ENCODE measurements at places on chromosomes 4 and X.

- no peak for DNase-seq
Observed at GRCh38 chr4:52019936-52020657, at the start of gene LRRC66. LRRC66 (minus strand) TSS chr4:52020363; CDS start chr4:52017613, 2,750 bp downstream.

DNA sequence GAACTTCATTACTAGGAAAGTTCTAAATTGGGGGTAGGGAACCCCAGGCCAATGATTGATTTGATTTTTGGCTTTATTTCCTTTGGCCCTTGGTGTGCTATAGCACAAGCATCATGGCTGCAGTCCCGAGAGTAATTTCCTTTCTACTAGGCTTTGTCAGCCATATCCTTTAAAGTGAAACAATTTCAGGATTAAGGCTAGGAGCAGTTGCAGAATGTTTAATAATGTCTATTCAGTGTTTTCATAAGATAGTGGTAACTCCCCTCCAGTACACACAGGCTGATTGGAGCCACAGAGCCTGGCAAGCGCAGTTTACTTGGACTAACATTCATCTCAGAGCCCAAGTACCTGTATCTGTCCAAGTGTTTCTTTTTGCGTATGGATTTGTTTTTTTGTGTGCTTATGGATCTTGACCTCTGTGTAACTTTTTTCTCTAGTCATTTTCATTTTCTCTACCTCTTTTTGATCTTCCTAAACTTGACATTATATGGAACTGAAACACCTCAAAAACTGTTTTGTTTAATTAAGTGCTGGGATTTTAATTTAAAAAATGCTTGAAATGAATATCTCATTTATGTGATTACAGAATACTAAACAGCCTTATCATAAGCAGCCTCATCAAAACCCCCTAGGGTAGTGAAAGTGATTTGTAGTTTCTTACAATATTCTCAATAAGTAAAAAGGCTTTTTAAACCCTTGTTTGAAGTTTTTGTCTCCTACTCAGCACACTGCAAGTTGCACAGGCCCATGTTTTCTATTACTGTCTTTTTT, 7.5 kb downstream of the STIM2 start:
- DNase-seq = no peak

GRCh38 chr4:108893468-108893867, 130.6 kb upstream of the ETNPPL start:
- DNase-seq = no peak

DNA sequence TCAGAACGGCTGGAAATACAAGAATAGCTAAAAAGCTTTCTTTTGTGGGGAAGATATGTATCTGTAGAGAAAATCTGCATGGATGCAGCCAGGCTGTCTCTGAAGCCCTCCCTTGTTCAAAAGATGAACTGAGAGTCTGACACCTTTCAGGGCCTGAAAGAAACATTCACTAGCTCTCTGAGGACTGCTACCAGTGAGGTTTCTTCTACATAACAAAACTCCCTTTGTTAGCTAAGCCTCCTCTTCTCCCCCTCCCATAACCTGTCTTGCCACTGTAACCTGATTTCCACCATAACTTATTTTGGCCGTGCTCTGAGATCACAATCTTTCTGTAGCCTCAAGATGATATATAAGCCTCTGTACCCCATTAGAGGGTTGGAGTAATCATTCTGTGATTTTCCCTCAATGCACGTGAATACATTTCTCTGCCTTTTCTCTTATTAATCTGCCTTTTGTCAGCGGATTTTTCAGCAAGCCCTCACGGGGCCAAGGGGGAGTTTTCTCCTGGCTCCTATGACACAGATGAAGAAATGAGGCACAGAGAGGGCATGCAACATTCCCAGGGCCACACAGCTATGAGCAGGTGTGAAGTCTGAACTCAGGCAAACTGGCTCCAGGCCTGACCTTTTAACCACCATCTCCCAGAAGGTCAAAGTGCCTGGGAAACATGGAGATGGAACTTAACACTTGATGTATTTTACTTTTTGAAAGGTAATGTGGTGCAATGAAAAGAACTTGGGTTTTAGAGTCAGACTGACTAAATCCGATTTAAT, 161.6 kb upstream of the PRDX4 start:
- no peak for DNase-seq

- DNase-seq = no peak
Observed at GRCh38 chr4:176583278-176583677, 209.4 kb downstream of the VEGFC start.

- peak; percentile 37 for DNase-seq
Observed at GRCh38 chr4:98341309-98341708, 80.1 kb downstream of the RAP1GDS1 start.

DNA sequence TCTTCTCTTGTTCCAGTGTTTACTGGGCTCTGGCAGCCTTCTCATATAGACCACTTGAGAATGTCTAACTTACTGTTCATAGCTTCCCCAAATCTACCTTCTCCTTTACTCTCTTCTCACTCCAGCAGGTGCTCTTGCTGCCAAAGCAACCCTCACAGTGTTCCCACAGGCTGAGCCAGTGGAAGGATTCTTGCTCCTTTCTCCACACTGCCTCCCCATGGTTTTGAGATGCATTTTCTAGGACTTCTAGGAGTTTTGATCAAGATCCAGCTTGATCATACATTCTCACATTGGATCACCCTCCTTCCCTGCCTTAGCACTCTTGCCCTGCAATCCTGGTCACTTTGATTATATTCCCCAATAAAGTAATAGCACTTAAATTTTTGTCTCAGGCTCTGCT, 230.8 kb downstream of the TMEM47 start:
- no peak for DNase-seq

DNA sequence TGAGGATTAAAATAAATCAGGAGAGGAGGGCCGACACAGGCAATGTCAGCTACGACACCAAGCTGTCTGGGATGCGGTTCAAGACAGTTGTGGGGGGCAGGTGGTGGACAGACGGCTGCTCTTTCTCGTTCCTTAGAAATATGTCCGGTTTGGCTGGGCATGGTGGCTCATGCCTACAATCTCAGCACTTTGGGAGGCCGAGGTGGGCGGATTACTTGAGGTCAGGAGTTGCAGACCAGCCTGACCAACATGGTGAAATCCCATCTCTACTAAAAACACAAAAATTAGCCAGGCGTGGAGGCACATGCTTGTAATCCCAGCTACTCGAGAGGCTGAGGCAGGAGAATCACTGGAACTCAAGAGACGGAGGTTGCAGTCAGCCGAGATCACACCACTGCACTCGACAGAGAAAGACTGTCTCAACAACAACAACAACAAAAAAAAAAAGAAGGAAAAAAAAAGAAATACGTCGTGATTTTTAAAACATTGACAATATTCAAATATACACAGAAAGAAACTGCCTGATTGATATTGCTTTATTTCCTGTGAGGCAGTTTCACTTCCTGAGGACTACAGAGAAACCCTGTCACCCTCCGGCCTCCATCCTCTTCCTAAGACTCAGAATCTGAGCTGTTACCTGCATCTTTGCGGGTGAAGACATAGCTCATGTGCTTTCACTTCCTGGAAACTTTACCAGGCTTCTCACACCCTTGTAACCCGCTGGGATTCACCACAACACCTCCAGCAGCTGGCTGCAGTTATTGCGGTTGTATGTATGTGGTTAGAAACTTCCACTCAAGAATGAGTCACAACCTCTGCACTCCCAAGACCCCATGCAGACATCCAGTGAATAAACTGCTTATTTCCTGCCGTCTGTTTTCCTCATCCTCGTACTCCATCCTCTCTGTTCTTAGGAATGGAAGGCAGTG, 63.8 kb upstream of the STS start:
- DNase-seq = peak; percentile 98

DNA sequence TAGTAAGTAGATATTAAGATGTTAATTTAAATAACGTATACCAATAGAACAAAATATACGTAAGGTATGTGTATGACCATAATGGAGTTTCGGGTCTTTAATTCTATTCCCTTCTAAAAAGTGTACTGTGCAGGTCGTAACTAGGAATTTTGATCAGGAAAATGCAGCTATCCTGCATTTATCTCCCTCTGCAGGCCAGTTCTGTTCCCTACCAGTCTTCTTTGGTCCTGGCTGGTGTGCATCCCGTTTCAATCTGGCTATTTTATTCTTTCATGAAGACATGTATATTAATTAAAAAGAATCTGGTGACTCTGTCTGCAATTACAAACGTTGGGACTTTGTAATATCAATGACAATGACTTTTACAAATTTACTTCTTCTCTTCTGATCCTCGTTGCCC, 534.1 kb upstream of the AADAT start:
- DNase-seq = no peak

GRCh38 chr4:151153585-151153984, 54.2 kb downstream of the RPS3A start:
- DNase-seq = no peak

- DNase-seq = no peak
Observed at GRCh38 chr4:93409035-93409434, 419.5 kb upstream of the ATOH1 start.

DNA sequence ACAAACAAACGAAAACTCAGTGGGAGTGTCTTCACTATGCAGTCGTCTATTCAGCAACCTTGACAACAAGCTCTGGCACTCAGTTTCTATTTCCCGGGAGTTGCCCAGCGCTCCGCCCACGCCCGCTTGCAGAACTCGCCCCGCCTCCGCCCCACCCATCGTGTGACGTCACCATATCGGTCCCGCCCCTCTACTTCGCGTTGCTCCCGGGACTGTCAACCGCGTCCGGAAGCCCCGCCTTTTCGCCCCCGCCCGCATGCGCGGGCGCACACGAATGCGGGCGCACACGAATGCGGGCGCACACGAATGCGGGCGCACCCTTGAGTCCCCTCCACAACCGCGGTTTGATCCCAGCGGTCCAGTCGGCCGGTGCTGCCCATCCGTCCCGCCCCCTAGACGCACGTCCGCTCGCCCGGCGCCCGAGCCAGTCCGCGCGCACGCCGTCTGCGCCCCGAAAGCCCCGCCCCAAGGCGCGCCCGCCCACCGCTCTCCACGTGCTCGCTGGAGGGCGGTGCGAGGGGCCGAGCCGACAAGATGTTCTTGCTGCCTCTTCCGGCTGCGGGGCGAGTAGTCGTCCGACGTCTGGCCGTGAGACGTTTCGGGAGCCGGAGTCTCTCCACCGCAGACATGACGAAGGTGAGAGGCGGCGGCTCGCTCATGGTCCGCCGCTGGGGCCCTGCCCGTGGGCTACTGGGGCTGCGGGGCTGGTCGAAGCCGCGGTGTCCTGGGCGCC, at the start of gene LAP3:
LAP3 (plus strand) TSS at position 267 of the 733 bp plus-strand sequence; CDS start at position 535, 268 bp downstream.
- DNase-seq = peak; percentile 96
